Heart left ventricle (tissue), 16 donors: ENCODE measurements at places on chromosomes 11 and 22.

DNA sequence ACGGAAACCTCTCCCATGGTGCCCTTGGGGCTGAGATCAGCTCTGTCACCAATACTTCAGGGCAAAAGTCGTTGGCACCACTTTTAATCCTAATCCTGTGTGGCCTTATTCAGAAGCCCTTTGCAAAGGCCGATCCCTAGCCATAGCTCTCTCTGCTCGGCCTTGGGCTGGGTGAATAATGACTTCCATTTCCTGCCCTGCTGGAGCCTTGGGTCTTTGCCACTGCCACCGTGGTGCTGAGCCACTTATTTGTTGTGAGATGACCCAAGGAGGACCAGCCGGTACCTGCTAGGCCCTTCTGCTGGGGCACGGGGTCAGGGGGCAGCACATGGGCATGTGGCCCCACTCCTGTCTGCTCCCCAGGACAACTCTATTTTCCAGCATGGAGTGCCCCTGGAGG lies 188.2 kb downstream of the ST3GAL4 start:
- no peak for DNase-seq

DNA sequence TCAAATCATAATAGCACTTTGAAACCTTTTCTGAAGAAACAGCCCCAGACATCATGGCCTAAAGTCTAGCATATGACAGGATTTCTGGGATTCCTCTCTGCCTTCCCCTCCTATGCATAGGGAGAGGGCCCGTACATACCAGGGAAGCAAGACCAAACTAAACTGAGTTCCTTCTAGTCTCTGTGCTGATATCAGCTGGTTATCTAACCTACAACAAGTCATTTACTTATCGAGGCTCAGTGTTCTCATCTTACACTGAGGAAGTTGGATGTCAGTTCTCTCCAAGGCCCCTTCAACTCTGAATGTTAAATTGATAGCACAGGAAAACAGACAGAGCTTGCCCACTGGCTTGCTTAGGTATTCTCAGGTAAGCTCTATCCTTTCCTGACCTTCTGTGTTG lies 17.0 kb upstream of the GRIK4 start:
- no peak for DNase-seq

GRCh38 chr11:120168960-120169681 lies 31.2 kb upstream of the TRIM29 start:
- DNase-seq: peak; percentile 83

- no peak for DNase-seq
These were observed 11.6 kb downstream of the TMEM132A start for GRCh38 chr11:60935676-60936442.

DNA sequence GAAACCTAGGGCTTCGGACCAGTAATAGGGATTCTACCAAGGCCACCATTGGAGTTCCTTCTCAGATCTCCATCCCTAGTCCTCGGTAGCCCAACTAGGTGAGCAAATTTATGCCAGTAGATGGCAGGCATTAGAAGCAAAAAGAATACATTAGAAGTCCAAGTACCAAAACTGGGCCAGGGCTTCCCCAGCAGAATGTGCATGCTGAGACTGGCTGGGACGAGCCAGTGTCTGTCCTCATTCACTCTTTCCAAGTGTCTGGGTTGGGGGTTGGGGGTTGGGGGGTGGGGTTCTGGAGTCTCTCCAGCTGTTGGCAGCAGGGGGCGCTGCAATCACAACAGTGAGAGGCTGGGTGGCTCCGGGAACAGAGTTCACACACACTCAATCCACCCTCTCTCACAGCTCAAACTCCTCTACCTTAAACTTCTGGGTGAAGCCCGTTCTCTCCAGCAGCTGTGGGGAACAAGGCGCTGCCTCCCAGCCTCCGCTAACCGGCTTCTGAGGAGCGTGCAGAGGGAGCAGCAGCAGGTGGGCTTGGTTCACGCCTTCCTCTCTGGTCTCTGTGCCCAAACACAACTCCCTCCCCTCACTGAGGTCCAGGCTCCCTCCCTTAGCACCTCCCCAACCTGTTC lies 57.5 kb downstream of the BTG4 start:
- no peak for DNase-seq

- DNase-seq: no peak
These were observed 49.7 kb downstream of the LIF start for GRCh38 chr22:30196880-30197336.

DNA sequence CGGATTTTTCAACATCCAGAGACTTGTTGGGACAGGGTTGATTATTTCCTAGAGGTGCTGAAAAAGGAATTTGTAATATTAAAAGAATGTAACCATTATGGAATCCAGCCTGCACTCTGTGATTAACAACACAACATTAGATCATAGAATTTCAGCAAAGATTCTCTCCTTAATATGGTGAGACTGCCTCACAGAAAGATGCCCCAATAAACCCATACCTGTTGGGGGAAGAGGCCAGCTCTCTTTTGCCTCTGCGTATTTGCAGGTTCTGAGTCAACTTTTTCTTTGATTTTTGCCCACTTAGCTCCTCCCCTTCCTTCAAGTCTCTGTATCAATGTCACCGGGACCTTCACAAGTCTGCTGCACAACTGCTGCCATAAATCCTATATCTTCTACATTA lies 12.4 kb upstream of the MTMR3 start:
- no peak for DNase-seq

GRCh38 chr11:27085605-27086004 lies 45.0 kb downstream of the BBOX1 start:
- no peak for DNase-seq

DNA sequence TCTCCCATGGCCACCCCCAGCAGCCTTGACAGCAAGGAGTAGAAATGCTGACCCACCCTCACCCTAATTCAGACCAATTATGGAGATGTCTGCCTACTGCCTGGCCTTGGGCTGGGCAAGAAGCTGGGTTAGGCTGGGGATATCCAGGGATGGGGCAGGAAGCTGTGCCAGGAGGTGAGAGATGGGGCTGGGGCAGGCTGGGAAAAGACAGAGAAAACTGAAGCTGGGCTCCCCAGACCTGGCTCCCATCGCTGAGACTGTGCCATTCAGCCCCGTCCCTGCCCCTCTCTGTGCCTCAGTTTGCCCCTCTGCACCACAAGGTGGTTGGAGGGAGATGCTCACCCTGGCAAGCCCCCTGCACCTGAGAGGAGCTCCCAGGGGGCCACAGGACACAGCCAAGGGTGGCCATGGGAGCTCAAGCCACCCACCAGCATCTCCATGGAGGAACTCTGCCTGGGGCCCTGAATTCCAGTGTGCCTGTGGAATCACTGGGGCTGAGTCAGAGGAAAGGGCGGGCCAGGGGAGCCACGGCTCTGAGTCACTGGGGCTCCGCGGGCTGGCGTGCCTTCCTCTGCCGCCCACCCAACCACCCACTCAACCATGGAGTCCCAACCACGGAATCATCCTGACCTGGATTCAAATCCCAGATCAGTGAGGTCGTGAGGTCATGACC lies 6.0 kb upstream of the CARD10 start:
- DNase-seq: no peak

DNA sequence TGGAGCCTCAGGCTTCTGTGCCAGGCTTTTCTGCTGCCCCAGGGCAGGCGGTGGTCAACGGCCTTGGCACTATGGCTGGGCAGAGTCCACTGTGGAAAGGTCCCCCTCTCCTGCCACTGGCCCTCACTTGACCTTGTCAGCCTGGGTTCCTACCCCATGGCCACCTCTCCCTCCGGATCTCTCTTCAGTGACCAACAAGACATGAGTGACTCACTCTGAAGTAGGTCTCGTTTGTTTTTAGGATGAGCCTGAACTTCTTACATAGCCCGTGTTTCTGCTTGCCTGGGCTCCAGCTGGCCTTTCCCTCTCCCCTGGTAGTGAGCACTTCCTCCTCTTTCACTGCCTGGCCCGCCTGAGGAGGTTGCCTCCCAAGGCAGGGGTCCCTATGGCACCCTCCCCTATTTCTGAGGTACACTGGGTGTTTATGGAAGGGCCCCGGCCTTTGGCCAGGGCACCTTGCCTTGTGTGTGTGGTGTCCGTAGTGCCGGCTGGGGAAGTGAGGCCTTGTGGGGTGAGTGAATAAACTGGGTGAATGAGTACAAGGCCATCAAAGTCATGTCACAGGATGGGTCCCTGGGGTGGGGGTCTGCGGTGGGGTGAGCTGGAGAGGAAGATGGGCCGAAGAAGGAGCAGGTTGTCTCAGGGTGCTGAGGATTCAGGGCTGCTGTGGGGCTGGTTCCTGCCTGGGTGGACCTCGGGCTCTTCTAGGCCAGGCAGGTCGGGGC lies 5.0 kb downstream of the SHANK3 start:
- no peak for DNase-seq

GRCh38 chr11:1060852-1061616 lies 13.6 kb upstream of the MUC2 start:
- DNase-seq: no peak

GRCh38 chr22:33112580-33112979 lies 54.4 kb upstream of the SYN3 start:
- no peak for DNase-seq

- DNase-seq: no peak
These were observed 753 bp downstream of the PTPN5 start for GRCh38 chr11:18790883-18791206.

DNA sequence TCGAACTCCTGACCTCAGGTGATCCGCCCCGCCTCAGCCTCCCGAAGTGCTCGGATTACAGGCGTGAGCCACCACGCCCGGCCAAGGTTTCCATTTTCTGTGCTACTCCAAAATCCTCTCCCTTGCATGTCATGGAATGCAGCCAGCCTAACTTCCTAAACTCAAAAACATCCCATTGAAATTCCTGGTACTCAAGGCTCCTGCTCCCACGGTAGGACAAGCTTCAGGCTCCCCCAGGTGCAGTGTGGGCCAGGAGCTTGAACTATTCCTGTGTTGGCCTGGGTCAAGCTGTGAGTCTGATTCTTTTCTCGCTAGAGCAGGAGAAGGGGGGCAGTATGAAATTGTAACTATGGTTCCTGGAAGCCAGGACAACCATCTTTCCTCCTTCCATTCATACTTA lies 97.1 kb downstream of the RPL27A start:
- no peak for DNase-seq

DNA sequence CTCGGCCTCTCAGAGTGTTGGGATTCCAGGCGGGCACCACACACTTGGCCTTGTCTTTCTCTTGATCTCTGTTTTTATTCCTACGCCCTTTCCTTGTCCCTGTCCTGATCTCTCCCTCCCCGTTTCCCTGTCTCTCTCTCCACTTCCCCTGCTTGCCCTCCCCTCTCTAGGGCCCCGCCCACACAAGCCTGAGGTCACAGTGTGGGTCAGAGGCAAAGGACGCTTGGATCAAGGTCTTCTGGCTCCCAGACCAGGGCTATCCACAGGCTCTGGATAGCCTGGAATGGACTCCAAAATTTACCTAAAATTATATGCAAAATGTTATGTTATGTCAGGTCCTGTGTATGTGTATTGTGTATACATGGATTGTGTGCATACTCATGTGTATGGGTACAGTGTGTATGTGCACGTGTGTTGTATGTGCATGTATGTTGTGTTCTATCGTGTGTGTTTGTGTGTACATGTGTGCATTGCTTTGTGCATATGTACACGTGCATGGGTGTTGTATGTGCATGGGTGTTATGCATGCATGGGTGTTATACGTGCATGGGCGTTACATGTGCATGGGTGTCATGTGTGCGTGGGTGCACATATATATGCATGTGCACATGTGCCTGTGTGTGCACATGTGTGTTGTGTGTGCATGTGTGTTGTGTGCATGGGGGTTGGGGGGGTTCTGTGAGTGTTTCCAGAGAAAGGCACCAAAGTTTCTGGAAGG lies 38.3 kb downstream of the TP53I11 start:
- no peak for DNase-seq

- DNase-seq: no peak
These were observed 65.5 kb downstream of the BMAL1 start for GRCh38 chr11:13343067-13343466.

GRCh38 chr11:12998336-12998735 lies 10.8 kb upstream of the RASSF10 start:
- no peak for DNase-seq

- DNase-seq: peak; percentile 59
These were observed 18.8 kb downstream of the APOL2 start for GRCh38 chr22:36220451-36220921.

DNA sequence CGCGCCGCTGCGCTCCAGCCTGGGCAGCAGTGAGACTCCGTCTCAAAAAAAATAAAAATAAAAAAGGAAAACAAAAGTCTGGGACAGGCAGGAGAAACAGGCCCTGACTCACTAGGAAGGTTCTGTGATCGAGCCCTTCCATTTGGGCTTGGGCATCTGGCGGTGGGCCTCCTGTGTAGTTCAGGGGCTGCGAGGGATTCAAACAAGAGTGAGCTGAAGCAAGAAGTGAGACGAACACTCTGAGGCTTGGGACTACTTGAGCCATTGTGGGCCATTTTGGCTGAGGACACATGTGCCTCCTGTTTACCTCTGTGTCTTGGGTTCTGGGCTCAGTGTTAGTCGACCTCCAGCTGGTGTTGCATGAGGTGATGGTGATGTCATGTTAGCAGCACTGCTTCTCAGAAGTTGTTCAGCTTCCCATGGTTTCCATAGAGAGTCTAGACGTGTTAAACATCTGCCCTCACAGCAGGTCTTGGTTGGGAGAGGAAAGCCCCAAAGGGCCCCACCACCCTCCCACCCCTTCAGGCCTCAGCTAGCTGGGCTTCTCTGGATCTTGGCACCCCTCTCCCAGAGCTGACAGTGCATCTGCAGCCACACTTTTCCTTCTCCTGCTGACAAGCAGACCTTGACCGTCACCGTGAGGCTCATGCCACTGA lies 57.8 kb downstream of the MED15 start:
- DNase-seq: no peak

- DNase-seq: no peak
These were observed 60.8 kb downstream of the SLC25A17 start for GRCh38 chr22:40758390-40758789.

- DNase-seq: no peak
These were observed 15.0 kb downstream of the VWCE start for GRCh38 chr11:61279934-61280659.

GRCh38 chr22:30876915-30877553 lies 91.5 kb downstream of the MORC2 start:
- peak; percentile 42 for DNase-seq

- no peak for DNase-seq
These were observed 369.5 kb downstream of the BRD1 start for GRCh38 chr22:49457946-49458707.

DNA sequence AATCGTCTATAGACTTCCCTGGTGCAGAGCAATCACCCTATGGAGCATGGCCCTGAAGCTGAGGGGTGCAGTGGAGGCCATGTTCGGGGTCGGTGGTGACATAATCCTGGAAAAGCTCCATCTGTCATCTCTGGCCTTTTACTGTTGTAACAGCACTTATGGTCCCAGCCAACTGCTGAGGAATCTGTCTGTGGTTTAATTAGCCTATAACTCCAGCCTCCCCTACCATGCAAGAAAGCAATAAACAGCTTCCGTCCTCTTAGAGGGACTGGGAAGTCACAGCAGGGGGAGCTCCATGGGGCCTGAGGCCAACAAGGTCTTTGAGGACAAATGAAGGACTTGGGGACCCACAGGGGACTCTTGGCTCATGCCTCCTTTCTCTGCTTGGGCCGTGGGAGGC lies 159.1 kb upstream of the NECTIN1 start:
- no peak for DNase-seq
